ENCODE measurements at places on chromosomes 11 and 22.

GRCh38 chr11:22430639-22431038, 92.5 kb downstream of the SLC17A6 start:
- DNase-seq: no peak

DNA sequence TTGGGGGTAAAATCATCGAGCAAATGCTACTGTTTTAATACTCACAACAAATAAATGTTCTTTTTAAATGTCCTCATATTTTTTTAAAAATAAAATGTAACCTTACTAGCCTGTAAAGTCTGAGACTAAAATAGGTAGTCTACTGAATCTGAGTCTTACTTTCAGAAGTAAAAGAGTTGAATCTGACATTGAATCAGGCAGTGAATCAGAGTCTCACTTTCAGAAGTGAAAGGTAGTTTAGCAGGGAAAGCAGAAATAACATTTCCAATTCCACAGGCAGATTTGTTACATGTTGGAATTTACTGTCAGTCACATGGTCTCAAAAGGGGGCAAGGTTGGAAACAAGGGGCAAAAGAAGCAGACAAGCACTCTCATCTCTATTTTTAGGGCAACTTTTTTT, 143.0 kb downstream of the ELP4 start:
- DNase-seq: no peak

DNA sequence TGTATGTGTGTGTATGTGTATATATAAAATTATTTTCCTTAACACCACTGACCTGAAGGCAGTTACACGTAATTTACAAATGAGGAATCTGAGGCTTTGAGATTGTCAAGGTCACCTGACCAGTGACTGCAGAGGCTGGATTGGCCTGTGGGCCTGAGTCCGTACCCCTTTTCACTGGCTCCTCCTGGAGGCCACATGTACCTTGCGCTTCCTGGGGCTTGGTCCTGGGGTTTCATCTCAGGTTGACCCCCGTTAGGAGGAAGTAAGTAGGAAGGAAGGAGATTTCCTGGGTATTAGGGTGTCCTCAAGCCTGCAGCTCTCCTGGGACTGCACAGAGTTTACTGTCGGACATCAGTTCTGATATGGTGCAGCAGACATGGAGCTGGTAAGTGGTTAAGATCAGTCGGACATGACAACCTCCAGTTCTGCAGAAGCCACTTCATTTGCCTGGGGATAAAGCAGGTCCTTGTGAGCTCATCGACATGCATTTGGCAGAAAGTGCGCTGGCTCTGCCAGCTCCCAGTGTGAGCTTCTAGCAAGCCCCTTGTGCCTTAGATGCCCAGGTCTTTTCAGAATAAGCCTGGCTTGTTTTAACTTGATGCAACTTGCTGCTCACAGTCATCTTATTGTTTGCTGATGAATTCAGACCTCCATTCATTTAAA, 36.6 kb downstream of the ST3GAL4 start:
- DNase-seq: no peak

DNA sequence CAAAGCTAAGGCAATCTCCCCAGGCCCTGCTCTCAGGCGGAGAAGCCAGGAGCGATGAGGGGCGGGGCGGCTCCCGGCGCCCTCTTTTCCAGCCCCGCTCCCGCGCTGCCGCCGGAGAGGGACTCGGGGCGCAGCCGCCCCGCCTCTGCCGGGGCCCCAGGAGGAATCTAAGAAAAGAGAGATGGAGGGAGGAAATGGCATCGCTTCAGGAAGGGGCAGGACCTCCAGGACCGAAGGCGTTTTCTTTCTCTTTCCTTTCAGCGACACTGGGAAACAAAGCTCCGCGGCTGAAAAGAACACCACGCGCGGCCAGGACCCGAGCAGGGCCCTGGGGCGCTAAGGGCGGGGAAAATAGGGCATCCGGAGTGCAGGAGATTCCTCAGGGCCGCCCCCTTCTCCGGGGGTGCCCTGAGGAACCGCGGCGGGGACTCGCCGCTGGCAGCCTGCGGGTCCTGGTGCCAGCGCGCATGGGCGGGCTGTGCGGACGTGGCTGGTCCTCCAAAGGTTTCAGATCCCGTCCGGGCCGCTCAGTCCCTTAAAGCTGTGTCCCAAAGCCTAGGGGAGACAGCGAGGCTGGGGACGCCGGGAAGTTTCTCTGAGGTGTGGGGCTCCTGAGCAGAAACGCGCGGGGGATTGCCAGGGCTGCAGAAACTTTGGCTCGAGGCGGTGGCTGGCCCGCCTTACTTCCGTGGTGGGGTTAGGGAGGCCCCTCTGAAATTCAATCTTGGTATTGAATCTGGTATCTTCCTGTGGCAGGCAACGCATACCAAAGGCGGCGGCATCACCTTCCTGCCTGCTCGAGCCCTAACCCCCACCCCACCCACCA, 2.8 kb upstream of the BSX start:
- no peak for DNase-seq

- no peak for DNase-seq
Measured at GRCh38 chr11:47051217-47051616, 114.7 kb downstream of the CSTPP1 start.

DNA sequence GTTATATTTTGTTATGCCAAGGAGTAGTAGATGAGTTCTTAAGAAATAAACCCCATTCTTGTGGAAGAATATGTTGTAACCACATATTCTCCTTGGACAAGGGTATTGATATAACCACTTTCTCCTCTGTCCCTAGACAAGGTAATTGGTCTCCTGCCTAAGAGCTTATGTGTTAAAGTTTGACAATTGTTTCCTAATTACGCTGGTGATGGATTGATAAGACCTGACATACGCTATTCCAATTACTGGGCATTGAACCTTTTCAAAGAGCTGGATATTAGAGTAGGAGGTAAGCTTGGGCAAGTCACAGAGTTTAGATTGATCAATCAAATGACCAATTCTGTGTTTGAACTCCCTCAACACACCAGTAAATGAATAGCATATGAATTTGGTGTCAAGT, 88.9 kb downstream of the RAB38 start:
- no peak for DNase-seq

DNA sequence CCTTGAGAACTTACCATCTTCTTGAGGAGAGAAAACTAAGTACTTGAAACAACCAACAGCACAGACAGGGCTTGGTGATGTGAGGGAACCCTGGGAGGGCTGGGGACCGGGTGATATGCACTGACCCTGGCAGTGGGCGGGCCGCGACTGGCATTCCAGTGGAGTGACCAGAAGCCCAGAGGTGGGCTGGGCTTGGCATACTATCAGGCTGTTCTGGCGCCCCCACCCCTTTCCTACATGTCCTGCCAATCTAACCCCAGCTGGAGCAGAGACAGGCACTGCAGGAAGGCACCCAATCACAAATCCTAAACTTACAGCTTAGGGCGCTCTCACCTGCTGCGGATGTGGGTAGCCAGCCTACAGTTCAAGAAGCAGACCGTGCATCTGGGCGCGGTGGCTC, 54.0 kb upstream of the GCAT start:
- no peak for DNase-seq

DNA sequence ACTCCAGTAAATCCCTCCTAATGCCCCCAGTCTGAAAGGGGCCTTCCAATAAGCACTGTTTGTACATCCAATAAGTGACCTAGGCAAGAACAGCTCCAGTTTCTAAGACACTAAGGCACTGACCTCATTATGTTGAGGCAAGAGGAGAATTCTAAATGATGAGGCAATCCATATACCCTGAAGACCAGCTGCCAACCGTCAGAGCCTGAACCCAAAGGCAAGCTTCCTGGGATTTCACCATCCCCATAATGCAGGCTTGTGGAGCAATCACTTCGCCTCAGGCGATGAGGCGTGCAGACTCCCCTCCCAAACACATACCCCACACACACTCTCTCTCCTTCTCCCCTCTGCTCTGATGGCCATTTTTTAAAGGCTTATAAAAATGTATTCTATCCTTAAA, 49.5 kb downstream of the LGR4 start:
- DNase-seq: no peak

GRCh38 chr22:36331306-36331911, 56.4 kb downstream of the MYH9 start:
- peak; percentile 86 for DNase-seq

DNA sequence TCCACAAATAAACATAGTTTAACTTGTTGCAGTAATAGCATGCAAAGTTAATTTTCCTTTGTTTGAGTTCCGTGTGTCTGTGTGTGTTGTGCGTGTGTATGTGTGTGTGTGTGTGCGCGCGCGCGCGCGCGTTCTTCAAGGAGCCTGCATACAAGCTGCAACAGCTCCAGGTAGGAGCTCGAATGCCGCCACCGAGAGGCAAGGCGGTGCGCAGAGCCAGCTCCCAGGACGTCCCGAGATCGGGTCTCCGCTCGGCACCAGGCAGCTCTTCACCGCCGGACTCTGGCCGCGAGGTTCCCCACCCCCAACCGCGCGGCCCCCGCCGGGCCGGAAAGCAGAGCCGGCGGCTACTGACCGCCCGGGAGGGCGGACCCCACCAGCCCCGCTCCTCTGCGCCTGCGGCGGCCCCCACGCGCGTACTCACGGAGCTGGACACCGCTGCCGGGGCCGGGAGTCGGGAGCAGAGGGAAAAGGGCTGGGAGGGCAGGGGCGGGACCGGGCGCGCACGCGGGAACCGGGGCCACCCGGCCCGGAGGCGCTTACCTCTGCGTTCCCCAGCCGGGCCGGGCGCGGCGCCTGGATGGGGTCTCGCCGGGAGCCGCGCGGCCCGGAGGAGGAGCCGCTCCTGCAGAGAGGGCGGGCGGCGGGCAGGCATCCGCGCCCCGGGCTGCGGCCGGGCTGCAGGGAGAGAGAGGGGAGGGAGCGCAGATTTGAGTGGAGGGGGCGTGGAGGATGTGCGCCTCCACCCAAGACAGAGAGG, 40.4 kb upstream of the AKIP1 start:
- no peak for DNase-seq

- no peak for DNase-seq
Measured at GRCh38 chr11:16225623-16226022, 130.7 kb downstream of the SOX6 start.

DNA sequence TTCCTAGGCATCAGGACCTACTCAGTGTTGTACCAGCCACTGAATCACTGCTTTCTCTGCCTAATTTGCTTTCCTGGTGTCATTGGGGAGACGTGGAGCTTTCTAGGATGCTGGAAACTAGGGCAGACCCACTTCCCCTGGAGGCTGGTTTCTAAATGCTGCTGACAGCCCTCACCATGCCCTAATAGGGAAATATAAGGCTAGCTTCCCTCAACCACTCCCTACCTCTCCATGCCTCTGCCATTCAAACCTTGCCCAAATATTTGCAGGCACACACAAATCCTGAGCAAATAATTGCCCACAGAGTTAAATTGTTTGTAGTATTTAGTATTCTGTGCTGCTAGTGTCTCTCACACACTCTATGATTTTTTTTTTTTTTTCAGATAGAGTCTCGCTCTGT, 310.2 kb downstream of the DDX10 start:
- DNase-seq: no peak

GRCh38 chr11:83238111-83238510, 44.6 kb downstream of the ANKRD42 start:
- no peak for DNase-seq

- no peak for DNase-seq
Measured at GRCh38 chr11:35265755-35266454, 126.9 kb downstream of the CD44 start.

DNA sequence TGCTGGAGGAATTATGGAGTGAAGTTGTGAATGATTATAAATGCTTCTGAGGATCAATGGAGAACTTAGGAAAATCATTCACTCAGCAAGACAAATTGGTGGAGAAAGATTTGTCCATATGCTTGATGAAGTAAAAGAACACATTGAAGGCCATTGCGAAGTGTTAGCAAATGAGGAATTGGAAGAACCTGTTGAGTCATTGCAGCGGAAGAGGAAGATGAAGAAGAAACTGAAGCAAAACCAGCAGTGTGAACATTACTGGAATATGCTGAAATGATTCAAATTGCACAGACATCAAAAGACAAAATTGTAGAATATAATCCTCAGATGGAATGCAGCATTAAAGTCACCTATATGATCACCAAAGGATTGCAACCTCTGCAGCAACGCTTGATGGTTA, 168.1 kb downstream of the ADAMTS15 start:
- no peak for DNase-seq

DNA sequence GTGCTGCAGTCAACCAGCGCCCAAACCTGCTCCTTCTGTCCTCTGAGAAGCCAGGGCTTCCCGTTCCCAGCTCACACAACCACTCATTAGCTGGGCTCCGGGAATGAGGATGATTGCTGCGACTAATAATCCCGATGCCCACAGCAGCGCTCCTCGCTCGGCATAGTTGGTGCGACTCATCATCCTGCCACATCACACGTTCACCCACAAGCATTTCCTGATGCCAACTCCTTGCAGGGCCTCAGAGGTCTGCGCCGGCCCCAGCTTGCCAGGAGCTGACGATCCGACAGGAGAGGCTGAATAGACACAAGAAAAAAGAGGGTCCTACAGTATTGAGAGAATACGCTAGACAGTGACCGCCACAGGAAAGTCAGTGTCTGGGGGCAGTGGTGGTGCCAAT, 10.6 kb upstream of the CSNK1E start:
- no peak for DNase-seq

DNA sequence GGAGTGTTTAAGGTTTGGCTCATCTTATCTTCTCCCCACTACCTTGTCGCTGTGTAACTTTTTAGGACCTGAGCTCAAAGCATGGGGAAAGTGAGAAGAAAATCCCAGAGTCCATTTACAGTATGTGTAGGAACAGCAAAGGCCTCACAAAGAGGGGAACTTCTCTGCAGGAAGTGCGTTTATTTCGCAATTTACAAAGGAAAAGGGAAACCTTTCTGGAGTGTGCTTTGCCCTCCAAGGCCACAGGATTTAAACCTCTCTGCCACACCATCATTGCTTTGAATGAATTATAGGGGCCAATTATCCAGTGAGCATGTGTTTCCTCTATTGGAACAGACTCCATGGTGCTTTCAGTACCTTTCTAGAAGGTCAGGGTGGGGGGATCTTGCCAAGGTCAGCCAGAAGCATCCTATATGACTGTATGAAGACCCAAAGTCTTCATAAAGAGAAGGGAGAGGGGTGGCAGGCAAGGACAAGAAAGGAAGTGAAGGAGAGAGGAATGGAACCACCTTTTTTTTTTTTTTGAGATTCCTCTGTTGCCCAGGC, 68.1 kb upstream of the LMO2 start:
- no peak for DNase-seq

GRCh38 chr22:45096256-45096907, 67.3 kb upstream of the NUP50 start:
- peak; percentile 26 for DNase-seq
